Activated B cell treated with CpG ODN at 0.5 μM for 24 hours (primary cell): ENCODE measurements at places on chromosomes 3 and 15.

GRCh38 chr15:45114076-45114750 is at the start of the genes DUOX2 and DUOXA2:
Gene DUOX2, minus strand, starts transcription at chr15:45114172. Its CDS starts 761 bp downstream, at chr15:45113411.
Gene DUOXA2, plus strand, starts transcription at chr15:45114326. Its CDS starts 280 bp downstream, at chr15:45114606.
- DNase-seq: no peak

- DNase-seq: no peak
Measured at GRCh38 chr3:66395635-66396034, 105.2 kb downstream of the LRIG1 start.

- peak; percentile 39 for DNase-seq
Measured at GRCh38 chr3:161104561-161105551, at the start of gene B3GALNT1. Gene B3GALNT1, minus strand, starts transcription at chr3:161105349. Its CDS starts 18,595 bp downstream, at chr3:161086754.

DNA sequence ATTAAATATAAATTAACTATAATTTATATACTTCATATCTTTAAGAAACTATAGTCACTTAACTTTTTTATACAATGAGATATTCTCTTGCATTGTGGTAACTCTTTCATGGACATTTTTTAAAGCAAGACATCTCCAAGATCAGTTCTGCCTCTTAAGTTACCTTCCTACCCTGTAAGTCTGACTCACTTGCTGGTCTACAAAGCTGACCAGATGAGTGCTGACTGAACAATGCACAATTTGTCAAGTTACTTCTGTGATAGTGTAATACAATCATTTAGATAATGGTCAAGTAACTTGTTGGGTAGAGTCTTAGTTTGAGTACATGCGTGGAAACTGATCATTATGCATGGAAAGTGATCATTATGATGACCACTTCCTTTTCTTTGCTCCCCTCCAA is 145.9 kb downstream of the MEIS2 start:
- DNase-seq: no peak

- no peak for DNase-seq
Measured at GRCh38 chr3:189331002-189331418, 159.2 kb downstream of the TPRG1 start.

GRCh38 chr3:66593978-66594377 is 93.2 kb upstream of the LRIG1 start:
- no peak for DNase-seq

DNA sequence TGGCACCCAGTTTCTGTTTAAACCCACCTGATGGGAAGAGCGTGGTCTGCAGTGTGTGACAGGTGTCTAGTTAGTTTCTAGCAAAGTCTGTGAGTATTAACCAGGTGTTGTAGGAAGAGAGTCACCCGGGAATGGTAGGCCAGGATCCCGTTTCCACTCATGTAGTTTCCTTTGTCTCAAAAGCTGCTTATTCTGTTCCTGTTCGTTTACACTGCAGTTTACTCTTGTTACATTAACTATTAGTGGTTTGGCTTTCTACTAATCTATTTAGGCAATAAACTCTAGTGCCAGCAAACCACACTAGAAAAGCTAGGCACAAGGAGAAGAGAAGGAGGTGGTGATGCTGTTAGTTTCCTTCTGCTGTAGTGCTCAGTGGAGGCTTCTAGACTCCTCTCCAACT is 32.7 kb downstream of the WDR76 start:
- no peak for DNase-seq

- no peak for DNase-seq
Measured at GRCh38 chr15:95596496-95596895, 734.0 kb upstream of the NR2F2 start.

DNA sequence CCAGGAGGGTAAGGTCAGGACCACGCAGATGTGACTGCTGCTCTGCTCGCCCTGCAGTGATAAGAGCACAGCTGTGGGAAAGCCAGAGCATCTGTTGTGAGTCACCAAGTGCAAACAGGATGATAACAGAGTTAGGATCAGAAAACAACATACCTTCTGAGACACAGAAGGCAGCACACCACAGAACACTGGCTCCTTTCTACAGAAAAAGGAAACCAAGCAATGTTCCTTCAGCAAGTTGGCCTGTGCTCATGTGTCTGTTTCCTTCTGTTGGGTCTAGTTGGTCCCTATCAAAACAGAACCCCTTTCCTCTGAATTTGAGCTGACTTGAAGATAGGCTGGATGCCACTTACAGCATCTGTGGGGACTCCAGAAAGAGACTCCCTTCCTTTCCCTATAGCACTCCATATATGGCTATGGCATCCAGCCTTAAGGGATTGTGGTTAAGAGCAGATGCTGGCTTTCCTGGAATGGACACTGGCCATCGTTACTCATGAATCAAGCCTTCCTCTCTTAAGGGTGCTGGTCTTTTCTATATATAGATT is 440.7 kb upstream of the THBS1 start:
- DNase-seq: no peak

- DNase-seq: no peak
Measured at GRCh38 chr3:123623346-123623880, 38.6 kb upstream of the HACD2 start.

DNA sequence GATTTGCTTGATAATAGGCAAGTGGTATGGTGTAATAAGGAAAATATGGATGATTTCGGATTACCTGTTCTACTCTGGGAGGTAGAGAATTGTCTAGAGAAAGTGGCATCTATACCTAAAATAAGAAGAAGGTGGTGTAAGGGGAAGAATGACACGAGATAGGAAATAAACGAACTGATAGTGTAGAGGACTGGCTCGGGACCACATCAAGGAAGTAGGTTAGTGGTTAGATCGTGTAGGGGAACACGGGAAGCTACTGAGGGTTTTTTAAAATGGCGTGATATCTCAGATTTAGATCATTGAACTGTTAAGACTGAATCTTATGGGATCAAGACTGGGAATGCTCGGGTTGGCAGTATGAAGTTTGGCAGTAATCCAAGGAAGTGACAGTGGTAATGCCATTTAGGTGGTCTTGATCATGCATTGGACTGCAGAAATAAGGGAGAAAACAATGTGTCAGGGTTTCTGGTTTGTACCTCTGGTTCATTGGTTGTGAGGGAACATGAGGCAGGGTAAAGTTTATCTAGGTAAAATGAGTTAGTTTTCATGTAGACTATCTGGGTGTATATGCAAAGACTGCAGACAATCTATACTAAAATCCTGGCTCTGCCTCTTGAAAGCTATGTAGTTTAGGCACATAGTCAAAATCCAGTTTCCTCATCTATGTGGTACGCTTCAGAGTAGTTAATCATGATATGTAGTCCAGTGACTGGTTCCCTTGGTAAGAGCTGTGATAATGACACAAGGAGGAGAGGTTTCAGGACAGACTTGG is 7.4 kb downstream of the RPL14 start:
- no peak for DNase-seq

DNA sequence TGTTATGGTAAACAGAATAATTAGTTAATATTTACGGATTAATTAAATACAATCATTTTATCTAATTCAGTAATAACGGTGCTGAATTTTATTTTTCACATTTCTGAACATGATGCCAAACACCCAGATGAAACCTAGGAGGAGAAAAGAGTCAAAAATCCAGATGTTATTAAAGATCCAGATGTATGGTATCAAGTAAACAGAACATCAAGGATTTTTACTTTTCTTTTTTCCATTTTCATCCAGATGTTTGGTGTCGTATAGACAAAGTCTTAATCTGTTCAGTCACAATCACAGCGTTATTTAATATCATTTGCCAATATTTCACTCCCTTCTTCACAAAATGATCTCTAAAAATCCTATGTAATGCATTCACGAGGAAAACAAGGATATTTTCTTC is 64.0 kb upstream of the NR2F2 start:
- no peak for DNase-seq

- no peak for DNase-seq
Measured at GRCh38 chr3:42351207-42351606, 59.2 kb downstream of the LYZL4 start.

DNA sequence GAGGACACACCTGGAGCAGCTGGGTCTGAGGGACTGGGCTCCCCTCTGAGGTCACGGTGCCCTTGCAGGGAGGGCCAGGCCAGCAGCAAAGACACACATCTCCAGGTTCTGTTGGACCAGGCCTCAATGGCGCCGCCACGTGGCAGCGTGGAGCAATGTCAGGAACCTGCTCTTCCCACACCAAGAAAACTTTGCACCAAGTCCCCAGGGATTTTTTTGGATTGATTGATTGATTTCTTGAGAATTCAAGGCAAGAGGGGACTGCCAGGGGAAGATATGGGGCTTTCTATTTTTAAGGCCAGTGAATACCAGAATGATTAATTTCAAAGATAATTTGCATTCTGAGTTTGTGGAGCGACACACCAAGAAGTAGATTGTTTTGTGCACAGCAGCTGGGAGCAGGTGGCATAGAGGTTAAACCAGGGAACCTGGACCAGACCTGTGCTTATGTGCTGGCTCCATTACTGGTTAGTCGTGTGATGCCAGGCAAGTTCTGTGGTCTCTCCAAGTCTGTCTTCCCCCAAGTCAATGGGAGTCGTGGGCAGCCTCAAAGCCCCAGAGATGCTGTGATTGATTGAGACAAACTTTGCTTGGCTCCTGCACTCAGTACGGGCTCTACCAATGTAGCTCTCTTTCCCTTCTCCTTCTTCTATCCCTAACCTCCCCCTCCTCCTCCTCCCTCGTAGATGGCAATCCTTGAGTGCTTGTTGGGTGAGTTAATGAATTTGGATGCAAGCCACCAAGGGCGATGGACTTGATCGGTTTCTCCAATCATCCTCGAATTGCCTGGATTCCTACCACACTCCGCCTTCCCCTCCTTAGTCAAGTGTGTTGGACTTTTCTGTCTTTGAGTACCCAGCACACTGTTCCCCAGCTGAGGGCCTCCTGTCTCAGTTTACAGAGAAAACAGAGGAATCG is 96.2 kb upstream of the TRPM1 start:
- DNase-seq: peak; percentile 42

GRCh38 chr3:67077656-67078055 is 79.5 kb downstream of the KBTBD8 start:
- no peak for DNase-seq
